Hematopoietic multipotent progenitor cell (in vitro differentiated cells): ENCODE measurements at places on chromosomes 16 and 17.

- no peak for DNase-seq
Observed at GRCh38 chr16:77816293-77816692, 27.9 kb downstream of the VAT1L start.

DNA sequence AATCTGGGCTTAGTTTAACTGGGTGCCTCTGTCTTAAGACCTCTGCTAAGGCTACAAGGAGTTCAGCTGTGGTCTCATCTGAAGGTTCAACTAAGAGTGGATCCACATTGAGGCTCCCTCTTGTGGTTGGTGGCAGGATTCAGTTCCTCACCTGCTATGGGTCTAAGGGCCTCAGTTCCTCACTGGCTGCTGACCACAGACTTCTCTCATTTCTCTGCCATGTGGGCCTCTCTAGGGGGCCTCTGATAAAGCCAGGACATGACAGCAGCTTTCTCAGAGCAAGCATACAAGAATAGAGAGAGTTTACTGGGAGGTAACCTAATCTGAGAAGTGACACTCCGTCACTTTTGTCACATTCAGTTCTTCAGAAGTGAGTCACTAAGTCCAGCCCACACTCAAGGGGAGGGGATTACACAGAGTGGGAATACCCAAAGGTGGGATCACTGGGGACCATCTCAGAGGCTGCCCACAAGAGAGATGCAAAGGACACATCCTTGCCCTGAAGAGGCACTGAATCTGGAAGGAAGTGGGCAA lies 19.2 kb upstream of the ABAT start:
- no peak for DNase-seq

- DNase-seq, result no peak
Observed at GRCh38 chr16:76370344-76370743, 93.1 kb downstream of the CNTNAP4 start.

DNA sequence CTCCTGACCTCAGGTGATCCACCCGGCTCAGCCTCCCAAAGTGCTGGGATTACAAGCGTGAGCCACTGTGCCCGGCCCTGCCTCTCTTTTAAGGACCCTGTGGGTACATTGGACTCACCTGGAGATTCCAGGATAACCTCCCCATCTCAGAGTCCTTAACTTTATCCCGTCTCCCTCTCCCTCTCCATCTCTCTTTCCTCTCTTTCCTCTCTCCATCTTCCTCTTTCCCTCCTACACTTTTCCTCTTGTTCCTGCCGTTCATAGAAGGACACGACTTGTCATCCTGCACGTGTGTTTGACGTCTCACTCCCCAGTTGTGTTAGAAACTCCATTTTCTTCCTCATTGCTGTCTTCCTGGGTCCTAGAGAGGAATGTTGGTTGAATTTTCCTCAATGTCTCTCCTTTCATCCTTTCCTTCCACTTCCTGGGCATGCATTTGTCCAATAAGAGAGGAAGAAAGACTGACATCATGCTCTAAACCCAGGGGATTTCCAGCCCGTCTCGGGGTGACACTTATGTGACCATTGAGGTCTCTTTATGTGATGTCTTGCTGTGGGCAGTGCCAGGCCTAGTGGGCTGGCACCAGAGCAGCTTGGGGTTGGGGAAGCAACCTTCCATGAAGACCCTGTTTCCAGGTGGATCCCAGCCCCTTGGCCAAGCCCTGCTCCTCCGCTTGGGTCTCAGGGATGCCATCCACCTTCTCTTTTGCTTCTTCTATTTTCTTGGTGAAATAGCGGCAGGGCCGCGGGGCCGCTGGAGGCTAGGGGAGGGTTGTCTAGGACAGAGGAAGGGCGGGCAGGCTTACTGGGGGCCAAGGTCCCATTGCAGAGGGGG lies 39.8 kb upstream of the IRF8 start:
- no peak for DNase-seq

DNA sequence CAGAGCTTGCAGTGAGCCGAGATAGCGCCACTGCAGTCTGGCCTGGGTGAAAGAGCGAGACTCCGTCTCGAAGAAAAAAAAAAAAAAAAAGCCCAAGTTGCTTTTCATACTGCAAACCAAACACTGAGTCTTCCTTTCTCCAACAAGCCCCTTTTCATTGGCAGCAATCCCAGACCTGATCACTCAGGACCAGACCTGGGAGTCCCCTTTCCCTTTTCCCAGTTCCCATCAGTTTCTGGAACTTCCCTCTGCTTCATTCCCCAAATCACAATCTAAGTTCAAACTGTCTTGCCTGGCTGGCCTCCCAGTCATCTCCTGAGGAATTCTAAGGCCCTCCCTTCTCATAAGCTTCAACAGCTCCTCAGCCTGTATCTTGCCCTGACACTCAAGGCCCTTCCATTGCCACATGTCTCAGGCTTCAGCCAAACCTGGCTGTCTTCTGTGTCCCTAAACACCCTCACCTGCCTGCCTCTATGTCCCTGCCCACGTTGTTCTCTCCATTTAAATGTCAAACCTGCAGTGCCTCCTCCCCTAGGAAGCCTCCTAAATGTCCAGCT lies 11.8 kb upstream of the PHF12 start:
- DNase-seq, result no peak

GRCh38 chr17:65434878-65435277 lies 126.6 kb downstream of the AXIN2 start:
- no peak for DNase-seq

- DNase-seq, result no peak
Observed at GRCh38 chr16:51035110-51035498, 116.0 kb downstream of the SALL1 start.

DNA sequence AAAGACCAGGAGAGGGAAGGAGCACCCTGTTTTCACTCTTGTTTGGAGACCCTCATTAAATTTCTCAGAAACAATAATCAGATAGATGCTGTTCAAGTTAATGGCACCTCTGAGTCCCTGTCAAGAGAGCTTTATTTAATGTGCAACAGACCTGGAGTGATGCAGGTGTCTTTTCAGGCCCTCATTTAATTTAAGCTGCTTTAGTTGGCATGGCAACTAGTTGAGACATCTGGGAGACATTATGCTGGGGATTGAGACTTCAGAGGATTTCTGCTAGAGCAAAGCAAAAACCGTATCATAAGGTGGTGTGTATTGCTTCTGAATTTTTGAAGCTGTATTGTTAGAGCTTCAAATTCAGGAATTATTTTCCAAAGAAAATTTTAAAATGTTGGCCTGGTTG lies 108.5 kb downstream of the NLK start:
- DNase-seq, result no peak

DNA sequence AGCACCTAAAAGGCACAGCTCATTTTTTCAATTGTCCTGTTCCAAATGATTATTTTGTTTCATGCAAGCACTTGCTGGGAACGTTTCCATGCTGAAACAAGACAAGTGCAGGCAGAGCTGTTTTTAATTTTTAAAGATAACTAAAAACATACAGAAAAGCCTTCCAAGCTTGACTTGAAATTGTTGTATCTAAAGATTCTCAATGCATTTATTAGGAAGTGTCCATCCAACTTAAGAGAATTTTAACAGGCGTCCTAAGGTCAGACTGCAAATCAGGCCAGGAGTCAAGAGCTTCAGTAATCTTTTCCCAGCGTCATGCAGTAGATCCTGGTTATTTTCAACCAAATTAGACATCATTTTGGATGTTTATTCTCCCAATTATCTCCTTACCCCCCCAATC lies 702.8 kb downstream of the KCNJ2 start:
- DNase-seq, result no peak

- DNase-seq, result no peak
Observed at GRCh38 chr17:17109907-17110306, 67.7 kb downstream of the MPRIP start.

- peak; percentile 52 for DNase-seq
Observed at GRCh38 chr16:85329059-85329812, 217.0 kb upstream of the CIBAR2 start.

GRCh38 chr17:77959126-77959925 lies 823 bp downstream of the TNRC6C start:
- DNase-seq, result peak; percentile 18

- no peak for DNase-seq
Observed at GRCh38 chr16:25553711-25554436, 137.9 kb upstream of the HS3ST4 start.

DNA sequence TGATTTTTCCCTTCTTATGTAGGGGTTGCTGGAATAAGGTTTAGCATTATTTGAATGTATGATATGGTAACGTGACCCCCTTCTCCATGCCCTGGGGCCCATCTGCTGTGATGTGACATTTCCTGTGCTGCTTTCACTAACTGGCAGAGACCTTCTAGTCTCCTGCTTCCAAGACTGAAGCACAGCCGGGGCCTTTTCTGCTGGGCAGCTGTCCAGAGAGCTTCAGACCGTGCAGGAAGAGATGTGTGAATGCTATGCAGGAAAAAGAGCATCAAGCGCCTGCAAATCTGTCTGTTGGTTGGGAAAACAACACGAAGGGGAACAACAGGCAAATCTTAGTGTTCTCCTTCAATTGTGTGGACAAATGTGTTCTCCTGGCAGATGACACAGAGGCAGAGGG lies 128.5 kb downstream of the SPACA3 start:
- no peak for DNase-seq

GRCh38 chr16:27539120-27539519 lies 10.6 kb downstream of the GTF3C1 start:
- DNase-seq, result no peak

DNA sequence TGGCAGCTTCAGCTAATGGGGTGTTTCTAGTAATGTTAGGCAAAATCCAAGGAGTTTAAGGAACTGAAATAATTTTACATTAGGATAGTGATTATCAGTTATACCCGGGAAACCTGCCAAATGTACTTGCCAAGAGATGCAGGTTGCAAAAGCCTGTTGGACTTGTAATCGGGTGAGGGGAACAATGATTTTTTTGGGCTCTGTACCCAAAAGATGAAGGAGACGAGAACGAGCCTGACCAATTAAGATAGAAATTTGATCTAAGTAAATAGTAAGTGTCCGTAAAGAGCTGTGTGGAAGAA lies 56.3 kb upstream of the ARL4D start:
- no peak for DNase-seq

DNA sequence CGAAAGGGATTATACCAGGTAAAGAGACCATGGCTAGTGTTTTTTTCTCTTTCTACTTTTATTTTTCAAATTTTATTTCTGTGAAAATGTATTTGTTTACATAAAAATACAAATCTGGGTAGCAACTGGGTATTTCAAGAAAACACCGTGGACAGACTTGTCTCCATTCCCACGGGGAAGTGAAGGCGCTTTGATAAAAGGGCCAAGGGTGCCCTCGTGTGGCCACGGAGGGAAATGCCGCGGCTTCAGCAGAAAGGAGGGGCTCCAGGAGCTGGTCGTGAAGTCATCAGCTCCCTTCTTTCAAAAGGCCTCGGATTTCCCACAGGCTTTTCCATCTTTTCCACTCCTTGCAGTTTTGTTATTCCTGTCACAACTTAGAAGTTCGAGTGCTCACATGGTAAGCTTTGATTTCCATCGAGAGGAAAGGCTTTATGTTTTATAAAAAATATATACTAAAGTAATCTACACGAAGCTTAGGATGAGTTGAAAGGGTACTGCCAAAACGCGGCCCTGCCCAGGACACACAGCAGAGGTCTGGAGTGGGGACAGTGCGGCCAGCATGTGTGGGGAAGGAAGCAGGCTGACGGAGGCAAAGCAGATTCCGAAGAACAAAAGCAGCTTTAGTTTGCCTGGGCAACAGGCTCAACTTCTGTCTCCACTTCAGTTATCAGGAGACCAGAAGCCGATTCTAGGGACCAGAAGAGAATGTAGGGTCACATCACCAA lies 15.3 kb upstream of the MNT start:
- DNase-seq, result peak; percentile 75

DNA sequence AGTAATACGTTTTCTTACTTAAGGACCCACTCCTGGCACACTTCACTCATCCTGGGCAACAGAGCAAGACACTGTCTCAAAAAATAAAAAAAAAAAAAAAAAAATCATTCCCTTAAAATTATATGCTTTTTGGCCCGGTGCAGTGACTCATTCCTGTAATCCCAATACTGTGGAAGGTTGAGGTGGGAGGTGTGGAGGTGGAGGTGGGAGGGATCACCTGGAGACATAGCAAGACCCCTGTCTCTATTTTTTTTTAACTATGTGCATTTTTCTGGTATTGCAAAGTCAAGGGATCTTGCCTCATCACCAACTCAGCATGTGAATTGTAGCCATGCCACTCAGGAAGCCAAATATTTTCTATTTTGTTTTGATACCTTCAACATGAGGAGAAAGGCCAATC lies 9.7 kb downstream of the STAT5B start:
- no peak for DNase-seq

DNA sequence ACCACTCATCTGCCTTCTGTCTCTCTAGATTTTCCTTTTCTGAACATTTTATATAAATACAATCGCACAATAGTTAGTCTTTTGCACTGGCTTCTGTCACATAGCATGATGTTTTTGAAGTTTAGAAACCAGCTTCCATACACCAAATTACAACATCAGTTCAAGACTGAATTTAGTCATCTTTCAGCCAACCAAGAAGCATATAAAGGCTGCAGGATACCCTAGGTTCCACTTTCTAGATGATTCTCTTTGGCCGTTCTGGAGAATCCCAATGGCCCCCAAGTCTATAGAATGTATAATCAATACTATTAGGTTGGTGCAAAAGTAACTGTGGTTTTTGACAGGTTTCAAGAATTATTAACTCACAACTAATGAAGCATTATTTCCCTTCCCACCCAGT lies 19.4 kb downstream of the SCPEP1 start:
- no peak for DNase-seq

- DNase-seq, result no peak
Observed at GRCh38 chr17:55722742-55723487, at the start of gene TMEM100. TMEM100 (minus strand) TSS chr17:55722864; CDS start chr17:55721070, 1,794 bp downstream.

DNA sequence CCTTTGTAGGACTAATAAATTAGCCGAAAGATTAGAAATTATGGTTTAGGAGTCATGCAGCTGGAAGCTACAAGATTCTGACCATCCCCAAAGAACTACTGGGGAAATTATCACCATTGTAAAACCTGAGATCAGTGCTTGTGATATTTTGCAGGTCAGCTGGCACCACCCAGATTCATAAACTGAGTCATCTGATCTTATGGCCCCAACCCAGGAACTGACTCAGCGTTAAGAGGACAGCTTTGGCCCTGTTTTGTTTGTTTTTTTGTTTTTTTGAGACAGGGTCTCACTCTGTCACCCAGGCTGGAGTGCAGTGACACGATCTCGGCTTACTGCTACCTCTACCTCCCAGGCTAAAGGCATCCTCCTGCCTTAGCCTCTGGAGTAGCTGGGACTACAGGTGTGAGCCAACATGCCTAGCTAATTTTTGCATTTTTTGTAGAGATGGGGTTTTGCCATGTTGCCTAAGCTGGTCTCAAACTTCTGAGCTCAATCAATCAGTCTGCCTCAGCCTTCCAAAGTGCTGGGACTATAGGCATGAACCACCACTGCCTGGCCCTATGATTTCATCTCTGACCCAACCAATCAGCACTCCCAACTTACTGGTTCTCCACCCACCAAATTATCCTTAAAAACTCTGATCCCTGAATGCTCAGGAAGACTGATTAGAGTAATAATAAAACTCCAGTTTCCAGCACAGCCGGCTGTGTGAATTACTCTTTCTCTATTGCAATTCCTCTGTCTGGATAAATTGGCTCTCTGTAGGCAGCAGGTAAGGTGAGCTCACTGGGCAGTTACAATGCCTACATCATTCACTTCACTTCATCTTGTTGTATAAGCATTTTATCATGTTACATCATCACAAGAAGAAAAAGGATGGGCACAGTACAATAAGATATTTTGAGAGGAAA lies 79.4 kb upstream of the KSR1 start:
- no peak for DNase-seq
